ENCODE measurements at places on chromosomes 12 and 14. TPM values are rescaled to one million over a fixed set of nuclear protein-coding genes. Genes with fewer than 3 reads are reported as not detected.

Gene TCL1B
- total RNA-seq = 0.23 TPM

Gene TGM1
- total RNA-seq = 0.29 TPM

Gene VRTN
- total RNA-seq = not detected

Gene IAPP
- not detected for total RNA-seq

Gene KSR2
- total RNA-seq = 1.1 TPM

Gene FAIM2
- 2.7 TPM for total RNA-seq

Gene OTOGL
- total RNA-seq = 0.82 TPM

Gene NUP37
- total RNA-seq = 17.0 TPM

Gene PMCH
- total RNA-seq = not detected

Gene HSPA2
- 47.2 TPM for total RNA-seq

Gene PPP4R4
- 0.06 TPM for total RNA-seq

Gene TGFB3
- 16.5 TPM for total RNA-seq

Gene PPP1R13B
- total RNA-seq = 23.9 TPM

Gene PROX2
- not detected for total RNA-seq

Gene TTC9
- total RNA-seq = 1.8 TPM

Gene POTEM
- total RNA-seq = not detected

Gene DACT1
- 38.0 TPM for total RNA-seq

Gene SLC10A1
- not detected for total RNA-seq

Gene MUCL1
- total RNA-seq = not detected

Gene STYX
- total RNA-seq = 15.8 TPM
